ENCODE measurements at places on chromosomes 2 and 18.
A peak's percentile ranks its signal among the peaks of the same experiment; 100 is the strongest.

GRCh38 chr18:28030458-28030857 lies 146.5 kb downstream of the CDH2 start:
- no peak for DNase-seq

DNA sequence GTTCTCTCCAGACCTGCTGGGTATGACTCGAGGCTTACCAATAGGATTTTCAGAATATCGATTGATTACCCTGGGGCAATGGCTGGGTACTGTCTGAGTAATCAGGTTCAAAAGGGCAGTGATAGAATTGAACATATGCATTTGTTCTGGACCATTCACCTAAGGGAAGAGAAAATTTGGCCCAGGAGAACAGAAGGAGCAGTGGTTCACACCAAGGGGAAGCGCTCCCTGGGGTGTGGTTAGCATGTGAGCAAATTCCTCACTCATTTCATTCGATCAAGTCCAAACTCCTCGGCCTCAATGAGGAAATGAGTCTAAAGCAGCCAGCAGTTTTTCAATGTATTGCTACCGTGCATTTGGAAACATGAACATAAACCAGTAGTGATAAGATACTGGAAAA lies 55.6 kb downstream of the CYP26B1 start:
- no peak for DNase-seq

DNA sequence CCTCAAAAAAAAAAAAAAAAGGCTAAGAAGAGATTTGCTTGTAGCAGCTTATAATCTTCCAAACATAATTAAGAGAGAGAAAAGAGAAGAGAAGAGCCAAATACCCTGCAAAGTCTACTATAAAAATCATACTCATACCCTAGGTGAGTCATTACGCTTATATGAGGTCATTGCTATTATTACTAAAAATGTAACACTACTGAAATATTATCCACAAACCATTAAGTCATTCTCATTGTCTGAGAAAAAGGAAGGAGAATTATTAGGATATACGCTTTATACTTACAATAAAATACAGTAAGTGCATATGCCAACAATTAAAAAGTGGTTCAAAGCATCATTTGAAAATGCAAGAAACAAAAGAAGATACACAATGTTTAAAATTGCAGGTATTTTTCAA lies 66.5 kb downstream of the COLEC12 start:
- peak; percentile 49 for DNase-seq

DNA sequence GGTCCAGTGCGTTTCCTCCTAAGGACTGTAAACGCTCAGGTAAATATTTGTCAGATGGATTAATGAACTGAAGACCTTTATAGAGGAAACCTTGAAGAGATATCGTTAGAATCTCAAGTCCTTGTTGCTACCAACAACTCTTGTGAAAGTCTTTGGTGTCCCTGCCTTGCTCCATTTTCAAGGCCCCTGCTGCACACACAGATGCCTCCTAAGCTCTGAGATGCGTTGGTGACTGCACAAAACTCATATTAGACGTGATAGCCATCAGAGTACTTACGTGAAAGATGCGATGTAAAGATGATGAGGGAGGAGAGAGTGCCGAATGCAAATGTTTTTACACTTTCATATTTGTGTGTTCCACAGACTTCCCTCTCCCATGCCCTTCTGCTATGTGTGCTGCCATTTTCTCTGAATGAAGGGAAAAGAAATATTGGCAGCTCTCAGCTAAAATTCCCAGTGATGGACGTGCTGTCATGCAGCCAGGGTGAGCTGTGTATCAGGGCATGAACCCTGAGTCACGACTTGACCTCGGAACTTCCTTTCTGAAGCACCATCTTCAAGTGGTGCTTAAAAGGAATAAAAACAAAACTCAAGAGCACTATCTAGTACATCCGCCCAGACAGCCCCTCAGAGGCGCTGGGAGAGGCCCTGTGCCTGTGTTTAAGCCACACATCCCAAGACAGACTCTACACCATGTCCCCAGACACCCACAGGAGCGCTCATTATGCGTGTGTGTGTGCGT lies 117.4 kb downstream of the FAM210A start:
- peak; percentile 58 for DNase-seq

GRCh38 chr2:205702576-205702975 lies 20.3 kb downstream of the NRP2 start:
- no peak for DNase-seq

DNA sequence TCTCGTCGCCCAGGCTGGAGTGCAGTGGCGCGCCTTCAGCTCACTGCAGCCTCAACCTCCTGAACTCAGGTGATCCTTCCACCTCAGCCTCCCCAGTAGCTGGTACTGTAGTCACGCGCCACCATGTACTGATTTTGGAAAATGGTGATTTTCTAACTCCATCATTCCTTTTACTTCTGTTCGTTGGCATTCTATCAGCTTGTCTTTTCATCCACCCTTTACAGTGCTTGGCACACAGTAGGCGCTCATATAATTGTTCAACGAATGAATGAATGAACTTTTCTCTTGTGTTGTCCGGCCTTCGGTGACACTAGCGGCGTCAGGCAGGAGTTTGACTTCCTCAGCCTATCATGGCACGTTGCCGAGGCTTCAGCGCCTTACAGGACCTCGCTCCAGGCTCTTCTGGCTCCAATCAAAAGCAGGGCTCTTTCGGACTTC lies 373 bp upstream of the MTHFD2 start:
- DNase-seq = no peak

DNA sequence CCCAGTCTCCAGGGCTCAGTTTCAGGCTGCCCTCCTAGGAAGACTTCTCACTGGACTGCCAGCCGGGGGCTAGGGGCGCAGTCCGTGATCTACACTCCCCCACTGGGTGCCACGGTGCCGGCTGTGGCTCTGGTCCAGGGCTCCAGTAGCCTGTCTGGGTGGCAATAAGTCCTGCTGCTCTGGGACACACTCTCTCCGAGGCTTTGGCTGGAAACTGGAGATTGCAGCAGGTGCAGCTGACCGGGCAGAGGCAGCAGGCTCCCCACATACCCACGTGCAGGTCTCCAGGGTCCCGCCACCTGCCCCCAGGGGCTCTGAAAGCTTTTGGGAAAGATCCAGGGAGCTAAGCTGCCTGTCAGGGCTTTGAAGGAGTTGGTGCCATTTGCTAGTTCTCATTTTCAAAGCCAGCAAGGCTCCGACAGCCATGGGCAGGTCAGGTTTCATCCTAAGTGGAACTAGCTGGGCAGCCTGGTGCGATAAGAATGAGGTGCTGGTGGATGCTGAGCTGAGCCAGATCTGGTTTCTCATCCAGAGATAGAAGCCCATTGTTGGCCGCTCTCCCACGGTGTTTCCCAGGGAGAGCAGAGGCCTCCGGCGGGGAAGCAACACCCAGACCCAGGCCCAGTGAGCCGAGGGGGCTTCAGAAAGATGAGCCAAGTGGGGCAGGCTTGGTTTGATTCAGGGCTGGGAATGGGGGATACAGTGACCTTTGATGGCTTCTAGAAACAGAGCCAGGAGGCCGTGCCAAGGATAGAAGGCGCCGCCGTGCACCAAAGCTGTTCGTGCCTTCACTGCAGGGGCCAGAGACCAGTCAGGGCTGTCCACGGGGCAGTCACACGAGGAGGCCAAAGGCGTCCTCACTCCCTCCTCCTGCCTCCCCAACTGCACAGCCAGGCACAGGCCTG lies 141.7 kb upstream of the GPC1 start:
- DNase-seq = no peak

- no peak for DNase-seq
Observed at GRCh38 chr2:201674298-201674697, 24.1 kb downstream of the MPP4 start.

GRCh38 chr2:133045787-133046186 lies 375.8 kb upstream of the LYPD1 start:
- DNase-seq = no peak

DNA sequence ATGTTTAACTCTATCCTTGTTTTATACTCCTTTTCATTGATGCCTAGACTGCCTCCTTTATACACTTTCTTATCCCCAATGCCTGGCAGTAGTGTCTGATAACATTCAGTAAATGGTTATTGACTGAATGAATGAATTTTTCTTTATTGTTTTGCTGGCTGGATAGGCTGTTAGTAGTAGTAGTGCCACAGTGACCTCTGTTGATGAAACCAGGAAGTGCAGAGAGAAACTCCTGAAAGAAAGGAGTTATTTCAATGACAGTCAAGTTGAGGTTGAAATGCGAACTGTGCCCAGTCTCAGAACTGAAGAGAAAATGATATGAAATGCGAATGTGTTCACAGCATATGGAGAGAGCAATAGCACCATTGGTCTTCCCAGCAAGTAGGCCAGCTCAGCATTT lies 26.8 kb upstream of the SLC9A2 start:
- DNase-seq = peak; percentile 61

DNA sequence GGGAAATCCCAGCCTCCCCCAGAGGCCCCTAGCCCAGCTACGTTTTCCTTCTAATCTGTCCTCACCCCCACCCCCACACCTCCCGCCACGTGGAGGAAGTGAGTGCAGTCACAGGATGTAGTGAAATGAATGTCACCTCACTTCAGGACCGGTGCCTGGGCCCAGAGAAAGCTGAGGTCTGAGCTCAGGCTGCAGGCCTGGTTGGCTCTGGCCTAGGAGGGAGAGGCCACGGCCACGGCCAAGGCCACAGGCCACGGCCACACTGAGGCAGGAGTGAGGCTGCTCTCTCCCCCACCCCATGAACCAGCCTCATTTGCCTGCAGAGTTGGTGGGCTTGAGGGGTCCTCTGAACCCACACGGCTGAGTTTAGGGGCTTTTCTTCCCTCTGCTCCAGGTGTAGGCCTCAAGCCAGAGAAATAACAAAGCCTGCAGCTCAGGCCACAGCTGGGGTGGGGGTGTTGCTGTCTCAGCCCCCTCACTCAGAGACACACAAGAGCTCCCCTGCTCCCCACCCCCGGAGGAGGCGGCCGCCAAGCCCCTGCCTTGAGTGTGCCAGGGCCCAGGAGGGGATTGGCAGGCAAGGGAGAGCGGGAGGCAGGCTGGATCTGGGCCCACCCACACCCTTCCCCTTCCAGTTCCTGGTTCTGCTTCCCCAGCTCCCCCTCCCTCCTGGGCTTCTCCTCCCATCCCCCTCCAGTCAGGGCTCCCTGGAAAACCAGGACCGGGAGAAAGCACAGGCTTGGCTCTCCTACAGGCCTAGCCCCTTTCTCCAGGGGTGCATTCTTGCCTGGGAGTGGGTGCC lies 27.0 kb downstream of the DNMT3A start:
- DNase-seq = peak; percentile 59

DNA sequence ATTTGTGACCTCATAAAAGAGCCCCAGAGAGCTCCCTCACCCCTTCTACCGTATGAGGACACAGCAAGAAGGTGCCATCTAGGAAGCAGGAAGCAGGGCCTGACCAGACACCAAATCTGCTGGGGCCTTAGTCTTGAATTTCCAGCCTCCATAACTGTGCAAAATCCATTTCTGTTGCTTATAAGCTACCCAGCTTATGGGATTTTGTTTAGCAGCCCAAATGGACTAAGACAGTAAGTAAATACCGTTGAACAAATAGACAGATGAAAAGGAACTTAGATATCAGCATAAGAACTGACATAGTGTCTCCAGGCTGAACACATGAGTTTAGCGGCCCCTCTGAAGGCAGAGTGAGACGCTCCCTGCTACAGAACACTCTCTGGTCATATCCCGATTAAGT lies 130.9 kb downstream of the UXS1 start:
- no peak for DNase-seq

DNA sequence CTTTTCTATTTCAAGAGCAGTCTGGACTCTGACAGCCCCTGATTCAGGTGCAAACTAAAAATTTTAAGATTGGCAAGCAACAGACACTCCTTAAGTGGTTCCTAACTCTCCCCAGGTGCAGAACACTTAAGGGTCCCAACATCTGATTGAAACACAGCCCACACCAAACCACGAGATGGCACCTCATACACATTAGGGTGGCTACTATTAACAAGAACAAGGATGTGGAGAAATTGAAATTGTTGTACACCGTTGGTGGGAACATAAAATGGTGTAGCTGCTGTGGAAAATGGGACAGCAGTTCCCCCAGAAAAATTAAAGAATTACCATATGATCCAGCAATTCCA lies 82.3 kb downstream of the POLR1A start:
- no peak for DNase-seq

DNA sequence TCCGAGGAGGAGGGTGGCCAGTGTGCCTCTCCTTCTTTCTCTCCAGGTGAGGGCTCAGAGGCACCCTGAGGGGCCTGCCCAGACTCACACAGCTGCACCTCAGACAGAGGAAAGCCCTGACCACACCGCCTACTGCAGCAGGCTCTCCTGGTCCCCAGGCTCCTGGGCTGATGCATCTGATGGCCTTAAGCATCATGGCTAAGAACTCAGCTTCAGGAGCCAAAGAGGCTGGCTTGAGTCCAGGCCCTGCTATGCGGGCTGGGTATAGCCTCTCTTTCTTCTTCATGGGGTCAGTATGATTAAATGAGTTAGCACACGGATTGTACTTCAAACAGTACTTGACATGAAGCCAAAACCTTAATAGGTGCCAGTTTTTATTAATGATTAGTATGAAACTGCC lies 89.6 kb downstream of the TGFA start:
- no peak for DNase-seq

DNA sequence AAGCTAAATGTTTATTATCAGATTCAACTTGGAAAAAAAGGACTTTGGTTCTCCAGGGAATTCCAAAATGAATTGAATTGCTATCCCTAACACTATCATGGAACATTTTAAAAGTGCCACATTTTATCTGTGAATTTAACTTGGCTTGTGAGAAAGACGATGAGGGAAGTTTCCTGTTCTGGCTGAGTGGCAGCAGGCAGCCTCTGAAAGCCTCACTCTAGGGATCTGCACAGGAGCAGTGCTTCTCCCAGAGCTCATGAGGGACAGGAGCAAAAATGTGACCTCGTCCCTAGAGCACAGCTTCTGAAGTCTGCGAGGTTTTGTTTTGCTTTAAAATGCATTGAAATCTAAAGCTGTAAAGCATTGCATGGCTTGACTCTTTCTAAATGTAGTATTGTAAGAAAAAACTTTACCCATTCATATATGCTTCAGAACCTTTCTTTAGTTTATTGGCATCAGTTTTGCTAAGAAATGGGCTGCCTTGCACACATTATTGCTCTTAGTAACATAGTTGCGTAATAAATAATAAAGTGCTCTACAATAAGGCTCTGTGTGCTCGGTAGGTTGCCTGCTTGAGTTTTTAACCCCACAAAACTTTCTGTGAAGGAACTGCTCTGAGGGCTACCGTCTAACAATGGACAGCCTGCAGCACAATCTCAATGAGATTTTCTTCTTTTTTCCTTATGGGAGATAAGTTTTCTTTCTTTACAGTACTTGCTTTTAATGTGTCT lies 136.2 kb upstream of the CDCA7 start:
- DNase-seq = no peak

- DNase-seq = no peak
Observed at GRCh38 chr2:164826293-164827243, 15.1 kb downstream of the COBLL1 start.

DNA sequence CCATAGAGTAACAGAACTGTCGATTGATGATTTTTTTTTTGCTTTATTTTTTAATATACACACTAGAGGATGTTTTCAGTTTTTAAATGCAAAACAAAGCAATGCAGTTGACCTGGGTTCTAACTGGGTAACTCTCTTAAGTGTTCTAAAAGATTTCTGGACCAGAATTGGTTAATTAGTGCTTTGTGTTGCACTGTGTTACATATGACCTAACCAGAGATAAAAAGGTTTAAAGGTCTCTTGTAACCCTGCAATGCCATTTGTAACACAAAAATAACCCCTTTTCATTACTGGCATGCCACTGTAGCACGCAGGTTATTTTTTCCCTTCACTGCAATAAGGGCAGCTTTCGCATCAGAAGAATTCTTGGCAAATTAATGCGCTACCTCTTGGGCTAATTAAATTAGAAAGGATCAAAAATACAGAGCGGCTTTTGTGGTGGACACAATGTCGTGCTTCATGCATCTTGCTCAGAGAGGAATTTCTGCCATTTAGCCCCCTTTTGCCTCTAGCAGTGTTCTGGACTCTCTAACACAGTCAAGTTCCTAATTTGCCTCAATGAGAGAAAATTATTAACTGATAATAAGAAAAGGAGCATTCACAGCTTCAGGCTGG lies 250.8 kb upstream of the ZEB2 start:
- no peak for DNase-seq

GRCh38 chr18:58058720-58059119 lies 14.7 kb downstream of the NEDD4L start:
- DNase-seq = no peak
